ENCODE measurements at places on chromosomes 11 and 22.
A peak's percentile ranks its signal among the peaks of the same experiment; 100 is the strongest.

DNA sequence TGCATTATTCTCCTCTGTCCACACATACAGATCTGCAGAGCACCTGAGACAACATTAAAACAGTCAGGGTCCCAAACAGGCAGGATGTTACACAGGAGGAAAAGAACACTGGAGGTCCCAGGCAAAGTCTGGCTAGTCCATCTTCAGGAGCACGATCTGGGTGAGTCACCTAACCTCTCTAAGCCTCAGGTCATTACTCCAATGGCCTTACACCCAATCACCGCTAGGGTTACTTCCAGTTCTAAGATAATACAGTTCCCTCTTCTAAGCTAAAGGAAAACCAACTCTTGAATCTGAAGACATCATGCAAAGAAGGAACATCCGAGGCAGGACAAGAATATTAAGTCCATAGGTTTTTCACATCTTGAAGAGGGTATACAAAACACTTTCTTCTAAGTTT lies 24.5 kb downstream of the ASCC2 start:
- DNase-seq = no peak

DNA sequence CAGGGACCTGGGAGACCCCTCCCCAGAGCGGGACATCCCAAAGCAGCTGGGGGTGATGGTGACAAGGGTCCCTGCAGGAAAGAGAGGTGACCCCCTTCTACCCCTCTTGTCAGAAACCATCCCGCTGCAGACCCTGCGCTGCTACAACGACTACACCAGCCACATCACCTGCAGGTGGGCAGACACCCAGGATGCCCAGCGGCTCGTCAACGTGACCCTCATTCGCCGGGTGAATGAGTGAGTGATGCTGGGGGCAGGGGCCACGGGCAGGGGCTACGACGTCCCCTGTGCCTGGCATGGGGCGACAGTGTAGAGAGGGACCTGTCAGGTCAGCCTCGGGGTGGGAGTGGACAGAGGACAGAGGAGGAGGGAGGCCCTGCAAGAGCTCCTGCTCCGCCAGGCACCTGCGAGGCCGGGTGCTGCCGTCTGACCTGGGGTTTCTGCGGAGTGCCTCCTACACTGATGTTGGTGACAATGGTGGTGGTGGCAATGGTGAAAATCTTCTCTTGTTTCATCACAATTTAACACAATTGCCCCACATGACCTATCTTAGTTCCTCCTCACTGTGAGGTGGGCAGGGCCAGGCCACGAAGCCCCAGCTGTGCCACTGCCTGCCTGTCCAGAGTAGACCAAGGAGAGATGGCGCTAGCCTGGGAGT lies 9.8 kb downstream of the CSF2RB start:
- DNase-seq = no peak

DNA sequence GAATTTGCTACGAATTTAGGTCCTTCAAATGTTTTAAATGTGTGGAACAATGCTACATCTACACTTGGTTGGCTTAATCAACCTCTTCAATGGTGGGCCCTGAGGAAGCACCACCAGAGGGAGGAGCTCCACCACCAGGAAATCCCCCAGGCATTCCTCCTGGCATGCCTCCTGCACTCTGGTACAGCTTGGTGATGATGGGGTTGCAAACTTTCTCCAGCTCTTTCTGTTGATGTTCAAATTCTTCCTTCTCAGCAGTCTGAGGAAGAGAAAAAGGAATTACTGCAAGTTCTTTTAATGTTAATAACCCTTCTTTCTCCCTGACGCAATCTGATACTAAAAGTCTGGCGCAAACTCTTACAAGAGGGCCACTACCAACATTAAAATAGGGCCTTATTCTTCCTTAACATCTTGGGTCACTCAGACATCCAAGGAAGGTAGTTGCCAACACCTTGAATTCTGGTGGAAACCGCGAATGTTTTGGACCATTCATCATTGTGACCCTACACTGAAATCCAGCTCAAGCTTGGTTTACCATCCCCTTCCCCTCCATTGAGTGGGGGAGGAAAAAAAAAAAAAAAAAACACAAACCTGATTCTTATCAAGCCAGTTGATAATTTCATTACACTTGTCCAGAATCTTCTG lies 4.2 kb downstream of the HSPA8 start:
- DNase-seq = no peak

DNA sequence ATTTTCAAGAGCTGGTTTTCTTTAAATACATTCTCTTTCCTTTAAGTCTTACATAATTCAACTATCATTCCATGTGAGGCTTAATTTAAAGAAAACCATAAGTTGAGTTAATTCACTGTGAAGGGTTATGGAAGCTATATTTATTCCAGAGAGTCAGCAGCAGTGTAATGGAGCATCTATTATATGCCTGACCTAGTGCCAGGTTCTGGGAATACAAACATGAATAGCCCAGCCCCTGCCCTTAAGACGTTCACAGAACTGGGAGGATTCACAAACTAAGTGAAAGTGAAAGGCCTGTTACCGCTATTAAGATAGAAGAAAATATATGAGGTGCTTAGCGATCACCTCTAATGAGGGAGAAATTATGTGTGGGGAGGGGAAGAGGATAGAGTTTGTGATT lies 408.9 kb upstream of the CCDC90B start:
- DNase-seq = no peak

DNA sequence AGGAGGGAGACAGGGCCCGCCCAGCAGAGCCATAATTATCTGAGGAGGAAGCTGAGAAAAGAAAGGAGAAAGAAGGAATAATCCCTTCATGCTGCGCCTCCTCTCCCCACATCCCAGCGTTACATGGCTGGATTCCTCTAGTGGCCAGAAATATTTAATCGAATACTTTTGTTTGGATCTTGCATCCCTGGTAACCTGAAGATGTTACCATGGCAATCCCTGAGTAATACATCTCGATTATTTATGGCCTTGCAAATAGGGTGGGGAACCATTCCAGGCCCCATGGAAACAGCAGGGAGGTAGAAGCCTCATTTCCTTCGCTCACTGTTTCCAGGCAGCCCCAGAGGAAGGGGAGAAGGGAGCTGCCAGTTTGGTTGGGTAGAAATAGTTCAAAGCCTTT lies 357.7 kb downstream of the BUD13 start:
- DNase-seq = peak; percentile 87

DNA sequence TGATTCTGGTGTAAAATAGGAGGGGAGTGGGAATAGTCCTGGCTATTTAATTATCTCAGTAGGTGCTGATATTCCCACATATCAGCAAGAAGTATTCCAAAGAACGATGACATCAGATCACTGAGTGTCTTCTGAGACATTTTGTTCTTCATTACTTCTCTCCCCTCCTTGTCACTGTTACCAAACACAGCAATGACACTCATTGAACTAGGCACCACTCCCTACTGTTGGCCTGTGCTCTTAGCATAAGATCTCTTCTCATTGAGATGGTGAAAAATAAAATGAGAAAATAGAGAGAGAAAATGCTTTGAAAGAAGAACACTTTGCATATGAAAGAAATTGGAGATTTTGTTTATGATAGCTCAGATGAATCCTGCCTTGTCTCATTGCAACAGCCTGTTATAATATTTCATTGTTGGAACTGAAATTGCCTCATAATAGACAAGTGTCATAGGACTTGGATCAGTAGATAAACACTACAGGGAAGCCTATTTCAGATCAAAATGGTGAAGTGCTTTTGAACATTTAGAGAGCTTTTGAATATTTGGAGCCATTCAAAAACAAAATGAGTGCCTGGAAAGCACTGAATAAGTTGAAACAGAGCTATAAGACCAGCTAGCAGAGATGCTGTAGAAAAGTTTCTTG lies 11.3 kb upstream of the ETS1 start:
- no peak for DNase-seq

DNA sequence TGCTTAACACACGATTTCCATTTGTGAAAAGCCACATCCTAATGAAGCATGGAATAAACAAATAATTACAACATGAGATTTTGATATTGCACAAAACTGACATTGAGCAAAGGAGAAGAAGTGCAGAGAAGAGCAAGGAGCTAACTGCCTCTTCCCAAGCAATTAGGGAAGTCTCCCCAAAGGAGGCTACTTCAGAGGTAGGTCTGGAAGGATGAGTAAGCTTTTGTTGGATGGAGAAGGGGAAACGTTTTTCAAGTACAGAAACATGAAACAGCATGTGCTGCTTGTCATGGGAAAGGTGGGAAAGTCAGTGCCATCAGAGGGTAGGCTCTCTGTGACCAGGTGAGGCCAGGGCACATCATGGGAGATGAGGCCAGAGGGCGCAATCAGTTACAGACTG lies 132.2 kb upstream of the SESN3 start:
- no peak for DNase-seq

DNA sequence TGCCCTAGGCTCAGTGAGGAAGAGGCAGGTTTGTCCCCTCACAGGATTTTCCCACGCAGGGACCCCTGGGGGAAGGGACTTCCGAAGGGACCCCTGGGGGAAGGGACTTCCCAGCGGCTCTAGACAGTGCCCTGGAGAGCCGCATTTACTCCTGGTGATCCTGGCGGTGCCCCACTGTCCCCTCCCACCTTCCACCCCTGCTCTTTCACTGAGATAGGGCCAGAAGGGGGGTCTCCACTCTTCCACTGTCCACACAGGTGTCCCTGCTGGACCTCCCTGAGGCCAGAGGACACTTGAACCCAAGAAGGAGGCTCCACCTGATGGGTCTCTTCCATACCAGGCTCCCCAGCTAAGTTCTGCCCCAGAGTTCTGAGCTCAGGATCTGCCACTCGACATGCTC lies 1333.9 kb downstream of the BRD1 start:
- DNase-seq = no peak

- no peak for DNase-seq
Measured at GRCh38 chr11:109590782-109591181, 168.8 kb downstream of the C11orf87 start.

- no peak for DNase-seq
Measured at GRCh38 chr22:42562684-42563083, 8.9 kb downstream of the SERHL2 start.

GRCh38 chr11:63764679-63765647 lies 3.6 kb downstream of the ZFTA start:
- no peak for DNase-seq

GRCh38 chr22:48340727-48341709 lies 1486.7 kb downstream of the BRD1 start:
- no peak for DNase-seq

- DNase-seq = peak; percentile 10
Measured at GRCh38 chr11:57668434-57668782, 494 bp downstream of the ZDHHC5 start.

DNA sequence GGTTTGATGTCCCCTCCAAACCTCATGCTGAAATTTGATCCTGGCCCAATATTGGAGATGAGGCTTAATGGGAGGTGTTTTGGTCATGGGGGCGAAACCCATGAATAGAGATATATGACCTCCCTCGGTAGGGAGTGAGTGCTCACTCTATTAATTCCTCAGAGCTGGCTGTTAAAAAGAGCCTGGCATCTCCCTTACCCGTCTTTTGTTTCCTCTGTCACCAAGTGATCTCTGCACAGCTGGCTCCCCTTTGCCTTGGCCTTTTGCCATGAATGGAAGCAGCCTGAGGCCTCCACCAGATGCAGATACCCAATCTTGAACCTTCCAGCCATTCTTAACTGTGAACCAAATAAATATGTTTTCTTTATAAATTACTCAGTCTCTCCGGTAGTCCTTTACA lies 4.5 kb upstream of the CCDC81 start:
- DNase-seq = no peak

DNA sequence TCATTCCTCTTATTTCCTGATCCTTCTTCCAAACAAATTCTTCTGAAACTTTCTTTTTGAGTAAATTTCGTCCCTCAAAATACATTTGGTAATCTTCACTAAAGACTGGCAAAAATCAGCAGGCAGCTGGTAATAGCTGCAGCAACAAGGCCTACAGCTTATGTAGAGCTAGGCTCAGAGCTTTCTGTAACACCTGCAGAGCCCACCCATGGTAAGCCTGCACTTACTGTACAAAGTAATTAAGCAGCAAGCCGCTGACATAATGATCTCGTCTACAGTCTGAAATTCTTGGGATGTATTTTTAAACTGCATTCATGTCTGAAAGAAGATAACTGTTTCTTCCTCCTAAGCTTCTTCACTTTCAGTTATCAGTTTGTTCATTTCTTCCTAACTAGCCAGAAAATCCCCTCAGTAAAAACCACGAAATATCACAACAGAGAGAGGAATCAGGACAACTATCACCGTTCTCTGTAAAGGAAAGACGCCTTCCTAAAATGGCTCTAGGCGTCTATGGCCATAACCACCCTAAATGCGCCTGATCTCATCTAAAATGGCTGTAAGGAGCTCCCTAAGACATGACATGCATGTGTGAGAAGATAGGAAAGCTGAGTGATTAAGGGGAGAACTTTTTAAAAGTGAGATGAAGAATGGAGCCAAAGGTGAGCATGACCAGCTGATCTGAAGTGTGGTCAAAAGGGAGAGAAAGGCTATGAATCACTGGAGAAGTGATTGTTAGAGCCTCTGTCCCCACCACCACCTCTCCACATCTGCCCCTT lies 56.2 kb downstream of the DENND5A start:
- DNase-seq = peak; percentile 5

DNA sequence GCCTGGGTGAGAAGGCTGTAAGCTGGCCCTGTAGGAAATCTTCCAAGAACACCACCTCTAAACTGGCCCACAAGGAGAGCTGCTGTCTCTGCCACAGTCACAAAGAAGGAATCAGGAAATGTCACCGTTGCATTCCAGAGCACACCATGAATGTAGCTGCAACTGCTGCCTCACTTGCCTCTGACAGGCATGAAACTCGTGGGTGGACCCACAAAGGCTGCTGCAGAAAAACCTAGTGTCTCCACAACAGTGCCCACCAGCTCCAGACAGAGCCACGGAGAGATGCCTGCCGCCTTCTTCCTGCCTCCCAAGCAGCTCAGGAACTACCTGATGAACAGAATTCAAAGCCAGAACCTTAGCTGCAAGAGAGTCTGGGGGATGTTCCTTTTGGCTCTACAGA lies 10.5 kb downstream of the DNAJB13 start:
- no peak for DNase-seq

DNA sequence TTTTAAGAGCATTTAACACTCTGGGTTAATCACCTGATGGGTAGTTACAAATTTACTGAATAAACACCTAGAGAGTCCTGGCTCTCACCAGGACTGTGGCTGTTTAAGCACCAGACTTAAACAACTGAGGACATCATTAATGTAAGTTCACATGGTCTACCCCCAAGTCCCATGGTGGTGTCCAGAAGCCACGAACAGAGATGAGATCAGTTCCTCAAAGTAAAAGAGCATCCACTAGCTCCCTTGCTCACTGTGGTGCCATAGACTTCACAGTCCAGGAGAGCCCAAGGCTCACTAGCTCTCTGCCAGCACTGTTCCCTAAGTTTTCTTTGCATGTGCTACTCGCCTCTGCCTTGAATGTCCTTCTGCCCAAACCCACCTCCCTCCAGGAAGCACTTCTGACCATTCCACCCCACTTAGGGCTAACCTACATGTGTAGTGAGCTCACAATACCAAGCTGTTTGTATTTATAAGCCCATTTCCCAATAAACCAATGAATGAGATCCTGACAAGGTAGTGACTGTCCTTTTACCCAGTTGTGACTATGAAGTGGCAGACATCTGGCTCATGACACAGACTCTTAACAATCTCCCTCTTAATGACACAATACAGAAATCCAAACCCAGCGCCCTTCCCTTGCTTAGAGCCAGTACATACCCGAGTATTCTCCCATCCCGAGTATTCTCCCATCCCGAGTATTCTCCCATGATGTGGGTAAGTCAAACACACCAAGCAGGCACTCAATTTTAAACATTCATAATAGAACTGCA lies 15.7 kb downstream of the NAP1L4 start:
- DNase-seq = no peak
